ENCODE measurements at places on chromosomes 12 and 14.

DNA sequence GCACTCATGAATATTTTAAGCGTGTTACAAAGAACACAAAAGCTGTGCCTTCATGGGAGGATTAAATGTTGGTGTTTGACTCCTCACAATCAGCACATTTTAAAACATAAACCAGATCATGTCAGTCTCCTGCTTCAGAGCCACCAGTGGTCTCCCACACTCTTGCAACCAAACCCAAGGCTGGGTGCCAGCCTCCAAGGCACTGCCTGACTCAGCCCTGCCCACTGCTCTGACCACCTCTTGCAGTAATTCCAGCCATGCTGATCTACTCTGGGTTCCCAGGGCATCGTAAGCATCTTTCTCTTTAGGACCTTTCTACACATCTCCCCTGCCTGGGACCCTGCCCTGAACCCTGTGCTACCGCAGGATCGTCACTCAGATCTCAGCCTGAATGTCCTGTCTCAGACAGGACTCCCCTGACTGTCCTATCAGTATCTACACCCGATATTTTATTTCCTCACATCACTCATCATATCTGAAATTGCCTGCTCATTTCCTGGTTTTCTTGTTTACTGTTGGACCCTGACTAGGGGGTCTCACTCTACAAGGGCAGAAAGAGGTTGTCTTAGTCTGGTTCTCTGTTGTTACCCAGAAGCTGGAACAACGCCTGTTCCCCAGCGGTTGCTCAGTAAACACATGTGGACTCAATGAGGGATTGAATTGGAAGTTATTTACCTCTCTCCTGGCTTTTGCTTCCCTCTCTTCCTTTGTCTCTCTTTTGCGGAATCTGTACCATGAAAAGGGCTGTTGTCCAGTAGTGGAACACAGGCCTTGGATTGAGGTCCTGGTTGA lies 449.8 kb downstream of the RAD51B start:
- no peak for DNase-seq

DNA sequence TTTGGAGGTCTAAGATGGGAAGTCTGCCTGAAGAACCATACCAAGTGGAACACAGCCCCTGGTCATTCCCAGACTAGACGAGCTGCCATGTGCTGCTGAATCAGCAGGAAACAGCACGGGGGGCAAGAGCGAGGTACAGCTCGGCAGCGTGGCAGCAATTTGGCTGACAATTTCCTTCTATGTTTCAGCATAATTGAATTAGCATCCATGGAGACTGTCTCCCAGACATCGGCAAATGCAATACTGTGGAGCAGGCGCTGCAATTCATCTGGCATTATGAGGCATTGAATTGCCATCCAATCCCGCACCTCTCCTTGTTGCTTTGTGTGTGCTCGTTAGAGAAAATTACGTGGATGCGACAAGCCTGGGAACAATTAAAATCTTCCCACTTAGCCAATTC lies 46.0 kb upstream of the CCDC60 start:
- DNase-seq: no peak

DNA sequence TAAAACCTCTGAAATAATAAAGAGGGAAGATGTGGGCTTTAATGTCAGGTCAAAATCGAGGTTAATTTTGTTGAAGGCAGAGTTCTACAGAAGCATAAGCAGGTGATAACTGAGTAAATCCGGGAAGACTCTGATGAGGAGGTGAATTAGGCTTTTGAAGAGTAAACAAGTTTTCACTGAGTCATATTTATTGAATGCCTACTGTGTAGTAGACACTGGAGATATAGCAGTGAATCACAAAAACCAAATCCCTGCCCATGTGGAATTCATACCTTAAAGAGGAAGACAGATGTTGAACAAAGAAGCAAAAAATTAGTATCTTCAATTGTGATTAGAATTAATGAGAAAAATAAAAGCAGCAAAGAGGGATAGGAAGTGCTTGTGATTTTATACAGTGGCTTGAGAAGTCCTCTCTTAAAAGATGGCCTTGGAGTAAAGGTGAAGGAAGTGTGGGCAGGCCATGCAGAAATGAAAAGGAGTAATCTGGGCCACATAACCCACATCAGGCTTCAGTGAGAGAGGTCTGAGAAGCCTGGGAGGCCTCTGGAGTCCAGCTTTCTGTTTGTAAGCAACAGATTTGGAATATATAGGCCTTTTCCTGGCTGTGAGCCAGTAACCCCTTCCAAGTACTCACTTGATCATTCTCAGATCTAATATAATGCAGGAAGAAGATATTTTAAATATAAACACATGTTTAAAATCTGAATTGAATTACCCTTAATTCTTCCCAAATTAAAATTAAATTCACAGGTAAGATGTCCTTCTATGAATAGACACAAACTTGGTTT lies 46.7 kb downstream of the BHLHE41 start:
- no peak for DNase-seq

GRCh38 chr12:112148031-112148513 lies 22.7 kb downstream of the TRAFD1 start:
- DNase-seq: no peak

DNA sequence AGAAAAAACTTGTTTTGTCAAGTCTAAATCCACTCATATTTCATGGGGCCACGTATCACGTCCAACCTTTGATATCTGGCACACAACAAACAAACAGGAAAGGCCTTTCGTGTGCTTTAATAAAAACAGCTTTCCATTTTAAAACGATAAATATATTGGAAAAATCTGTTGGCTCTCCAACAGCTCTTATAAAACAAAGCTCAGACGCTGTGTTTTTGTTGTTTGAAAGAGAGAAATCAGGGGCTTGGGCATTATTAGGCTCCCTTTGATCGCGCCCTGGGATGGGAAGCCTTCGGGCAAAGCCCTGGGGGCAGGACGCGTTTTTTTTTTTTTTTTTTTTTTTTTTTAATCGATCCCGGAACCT lies 429 bp upstream of the PLEKHA5 start:
- DNase-seq: no peak
